NCI-H146 (cell line): ENCODE measurements at places on chromosomes 7 and 10.

- no peak for DNase-seq
Measured at GRCh38 chr7:122300211-122300932, 4.2 kb downstream of the FEZF1 start.

DNA sequence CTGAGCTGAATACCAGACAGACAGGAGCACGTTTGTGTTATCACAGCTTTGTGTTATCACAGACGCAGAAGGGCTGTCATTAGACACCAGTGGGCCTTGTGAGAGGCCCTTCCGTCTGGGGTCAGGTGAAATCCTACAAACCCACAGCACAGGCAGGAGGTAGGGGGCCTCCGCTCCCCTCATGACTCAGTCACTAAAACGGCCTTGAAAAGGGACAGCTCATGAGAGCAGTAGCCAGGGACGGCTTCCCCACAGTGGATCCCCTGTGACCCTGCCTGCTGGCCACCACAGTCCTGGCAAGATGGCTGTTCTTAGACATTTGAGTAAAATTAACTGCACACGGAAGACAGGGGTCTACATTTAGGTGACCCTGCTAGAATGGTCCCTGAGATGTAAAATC lies 215.8 kb upstream of the PPP2R2D start:
- no peak for DNase-seq

DNA sequence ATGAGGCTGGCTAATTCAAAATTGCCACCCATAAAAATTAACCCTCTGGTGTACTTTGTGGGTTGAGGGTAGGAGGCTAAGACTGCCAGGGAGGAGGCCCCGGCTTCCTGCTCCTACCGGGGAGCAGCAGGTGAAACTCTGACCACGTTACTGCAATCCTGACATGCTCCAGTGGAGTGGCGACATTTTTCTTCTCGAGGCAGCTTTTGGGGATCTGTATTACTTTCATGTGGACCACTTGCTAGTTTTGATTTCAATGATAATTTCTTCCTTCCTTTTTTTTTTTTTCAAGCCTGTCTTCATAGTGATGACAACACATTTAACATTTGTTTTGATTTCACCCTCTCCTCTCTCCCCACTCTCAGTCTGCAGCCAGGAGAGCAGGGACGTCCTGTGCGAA lies 14.6 kb downstream of the GATA3 start:
- no peak for DNase-seq

GRCh38 chr7:148925836-148926235 lies 41.7 kb upstream of the EZH2 start:
- no peak for DNase-seq

GRCh38 chr10:78700413-78700812 lies 368.4 kb upstream of the ZMIZ1 start:
- no peak for DNase-seq
